ENCODE measurements at places on chromosomes 2 and 18.
A peak's percentile ranks its signal among the peaks of the same experiment; 100 is the strongest.

DNA sequence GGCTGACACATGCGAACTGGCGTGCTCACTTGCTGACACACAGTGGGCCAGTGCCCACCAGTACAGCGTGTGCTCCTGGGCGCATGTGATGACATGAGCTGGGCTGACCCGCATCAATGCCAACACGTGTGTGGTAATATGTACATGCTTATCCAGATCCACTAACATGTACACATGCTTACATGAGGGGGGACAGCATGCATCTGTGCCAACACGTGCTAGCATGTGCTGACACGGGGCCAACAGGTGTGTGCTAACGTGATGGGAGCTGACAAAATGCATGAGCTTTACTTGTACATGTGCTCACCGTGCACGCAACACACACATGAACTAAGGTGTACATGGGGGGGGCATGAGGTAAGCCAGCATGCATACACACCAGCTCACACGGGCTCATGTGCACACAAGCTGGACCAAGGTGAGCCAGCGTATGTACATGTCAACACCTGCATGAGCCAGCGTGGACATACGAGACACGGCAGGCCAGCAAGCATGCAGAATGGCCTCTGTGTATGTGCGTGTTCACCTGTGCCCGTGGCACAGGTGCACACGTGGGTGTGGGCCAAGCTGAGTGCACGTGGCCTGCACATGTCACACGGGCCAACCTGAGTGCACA is 28.5 kb downstream of the GPC1 start:
- no peak for DNase-seq

DNA sequence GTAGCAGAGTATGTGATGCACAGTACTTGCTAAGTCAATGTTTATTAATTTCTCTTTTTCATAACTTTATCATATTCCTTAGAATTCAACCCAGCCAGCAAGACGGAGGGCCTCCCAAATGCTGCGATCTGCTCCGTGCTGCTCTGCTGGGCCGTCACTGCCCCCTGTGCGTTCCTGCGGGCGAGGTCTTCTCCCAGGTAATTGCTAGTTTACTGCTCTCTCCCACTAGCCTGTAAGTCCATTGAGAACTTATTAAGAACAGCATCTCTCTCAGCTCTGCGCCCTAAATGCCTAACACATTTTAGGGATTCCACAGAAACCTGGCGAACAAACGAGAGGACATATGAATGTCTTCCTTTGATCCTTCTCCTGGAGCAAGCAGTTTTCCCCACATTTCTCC is 153.6 kb upstream of the ARHGAP28 start:
- DNase-seq = no peak

GRCh38 chr18:59555995-59556659 is 141.1 kb downstream of the CCBE1 start:
- no peak for DNase-seq

GRCh38 chr2:20611077-20611843 is 39.6 kb downstream of the HS1BP3 start:
- DNase-seq = no peak

- DNase-seq = no peak
Observed at GRCh38 chr2:77149565-77149964, 372.6 kb downstream of the LRRTM4 start.

- no peak for DNase-seq
Observed at GRCh38 chr2:29462293-29462692, 347.1 kb downstream of the CLIP4 start.

DNA sequence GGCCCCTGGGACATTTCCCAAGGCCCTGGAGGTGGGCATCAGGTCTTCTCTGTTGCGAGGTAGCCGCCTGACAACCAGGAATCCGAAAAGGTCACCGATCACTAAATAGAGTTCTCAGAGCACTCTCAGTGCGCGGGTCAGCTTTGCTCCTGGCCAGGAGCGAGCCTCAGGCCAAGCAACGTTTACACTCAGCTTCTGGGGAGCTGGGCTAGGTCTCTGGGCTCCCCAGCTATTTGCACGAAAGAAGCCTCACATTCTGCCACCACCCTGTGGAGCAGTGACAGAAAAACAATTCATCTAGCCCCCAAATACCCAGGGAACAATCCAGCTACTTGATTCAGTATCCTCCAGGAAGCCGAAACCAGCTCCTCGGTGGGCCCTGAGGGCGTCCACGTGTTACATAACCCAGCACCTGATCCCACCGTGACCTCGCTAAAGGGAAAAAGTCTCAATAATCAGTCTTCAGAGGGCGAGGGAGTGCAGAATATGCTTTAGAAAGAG is 3.3 kb downstream of the SH3BP4 start:
- peak; percentile 16 for DNase-seq

GRCh38 chr18:32621034-32621433 is 150.4 kb upstream of the GAREM1 start:
- DNase-seq = no peak

DNA sequence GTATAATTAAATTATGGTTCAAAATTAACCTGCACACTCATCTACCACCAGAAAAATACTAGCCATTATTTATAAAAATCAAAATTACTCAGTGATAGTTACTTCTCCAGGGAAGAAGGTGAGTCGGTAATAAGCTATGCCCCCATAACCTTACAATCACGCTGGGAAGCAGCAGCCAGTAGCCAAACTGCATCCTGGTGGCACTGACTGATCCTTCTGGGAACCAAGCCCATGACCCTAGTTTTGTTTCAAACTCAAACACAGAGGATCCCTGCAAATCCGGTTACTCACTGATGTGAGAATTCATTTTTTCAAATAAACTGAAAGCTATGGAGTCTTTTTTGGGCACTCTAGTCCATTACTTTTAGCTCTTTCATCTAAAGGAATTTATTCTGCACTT is 88.2 kb upstream of the VWC2L start:
- no peak for DNase-seq

DNA sequence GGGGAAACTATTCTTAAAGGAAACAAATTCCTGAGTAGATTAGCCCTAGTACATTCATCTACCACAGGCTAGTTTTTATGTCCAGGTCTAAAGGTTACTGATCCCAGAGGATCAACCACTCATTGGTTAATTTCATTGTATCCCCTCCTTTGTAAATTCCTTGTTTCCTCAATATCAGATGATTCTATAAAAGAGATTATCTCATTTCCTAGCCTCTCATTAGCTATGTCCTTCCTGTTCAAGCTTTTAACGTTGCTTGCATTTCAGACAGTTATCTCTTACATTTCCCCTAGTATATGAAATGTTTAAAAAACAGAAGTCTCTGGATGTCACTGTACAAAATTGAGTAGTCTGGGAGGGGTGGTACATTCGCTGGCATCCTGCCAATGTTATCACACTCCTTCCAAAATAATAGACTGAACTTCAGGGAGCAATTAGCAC is 24.2 kb upstream of the ARMC9 start:
- DNase-seq = no peak

DNA sequence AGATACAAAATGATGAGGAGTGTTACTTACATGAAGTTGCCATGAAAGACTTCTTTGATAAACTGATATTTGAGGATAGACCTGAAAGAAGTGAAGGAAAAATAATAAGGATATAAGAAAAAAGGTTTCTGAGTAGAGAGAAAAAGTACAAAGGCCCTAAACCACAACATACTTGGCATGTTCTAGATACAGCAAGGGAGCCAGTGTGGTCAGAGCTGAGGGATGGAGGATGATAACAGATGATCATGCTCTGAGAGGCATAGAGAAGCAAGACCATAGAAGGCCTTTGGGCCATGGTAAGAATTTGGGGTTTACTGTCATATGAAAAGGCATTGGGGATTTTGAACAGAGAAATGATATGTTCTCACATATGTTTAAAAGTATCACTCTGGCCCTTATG is 424.1 kb upstream of the CHST9 start:
- no peak for DNase-seq

- DNase-seq = no peak
Observed at GRCh38 chr18:59760619-59761600, 63.7 kb upstream of the CCBE1 start.

DNA sequence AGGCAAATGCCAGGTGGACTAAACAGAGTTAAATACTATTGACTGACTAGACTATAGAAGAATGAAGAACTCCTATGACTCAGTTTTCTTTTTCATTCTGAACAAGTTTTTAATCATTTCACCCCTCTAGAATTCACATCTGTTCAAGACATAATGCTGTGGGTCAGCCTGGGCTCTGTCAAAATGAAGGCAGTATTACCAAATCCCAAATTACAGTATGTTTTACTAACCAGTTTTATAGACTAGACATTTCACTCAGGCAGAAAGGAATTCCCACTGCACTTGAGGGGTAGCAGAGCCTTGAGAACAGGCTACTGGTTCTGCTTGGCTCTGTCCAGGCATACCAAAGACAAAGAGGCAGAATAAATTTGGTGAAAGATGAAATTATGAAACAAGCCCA is 511.7 kb downstream of the EPHA4 start:
- no peak for DNase-seq

DNA sequence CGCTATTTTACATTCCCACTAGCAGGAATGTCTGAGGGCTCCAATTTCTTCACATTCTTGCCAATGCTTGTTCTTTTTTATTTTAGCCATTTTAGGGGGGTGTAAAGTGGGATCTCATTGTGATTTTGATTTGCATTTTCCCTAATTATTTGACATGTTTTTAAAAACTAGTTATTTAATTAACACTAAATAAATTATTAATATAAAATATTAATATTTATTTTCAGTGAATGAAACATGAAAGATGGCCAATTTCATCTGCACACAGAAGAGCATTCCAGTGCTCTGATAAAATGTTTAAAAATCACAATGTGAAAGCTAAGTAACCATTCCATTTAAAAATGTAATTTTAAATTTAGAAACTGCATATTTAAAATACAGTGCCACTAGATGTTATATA is 322.2 kb upstream of the ZNF521 start:
- DNase-seq = no peak

DNA sequence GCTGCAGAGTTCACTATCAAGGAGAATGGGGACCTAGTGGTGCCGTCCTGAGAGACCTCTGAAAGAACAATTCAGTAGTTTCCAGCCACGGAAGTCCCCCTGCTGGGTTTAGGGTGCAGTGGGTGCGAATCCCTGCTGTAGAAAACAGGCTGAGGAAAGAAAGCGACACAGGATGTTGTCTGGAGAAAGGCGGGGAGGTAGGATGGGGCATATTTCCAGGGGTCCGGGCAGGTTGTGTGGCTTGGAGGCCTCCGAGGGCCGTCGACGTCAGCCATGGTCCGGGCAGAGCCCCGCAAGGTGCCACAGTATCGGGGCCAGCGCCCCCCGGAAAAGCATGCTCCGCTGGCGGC is 807 bp upstream of the CREB1 start:
- no peak for DNase-seq

DNA sequence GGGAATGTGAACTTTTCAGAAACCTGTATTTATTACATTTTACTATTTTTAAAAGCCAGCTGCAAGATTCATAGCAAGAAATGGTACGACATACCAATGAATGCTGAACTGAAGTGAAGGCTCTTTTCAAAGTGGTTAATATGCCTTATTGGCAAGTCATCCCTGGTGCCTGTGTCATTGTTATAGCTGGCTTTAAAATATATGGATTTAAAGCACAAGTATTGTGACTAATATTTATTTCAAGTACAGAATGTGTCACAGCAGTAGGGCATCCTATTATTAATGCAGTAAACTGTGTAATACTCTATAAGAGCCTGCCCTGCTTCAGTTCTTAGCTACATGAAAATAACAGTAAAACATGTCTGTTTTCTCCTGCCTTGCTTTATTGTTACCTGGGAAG is 10.8 kb downstream of the TSHZ1 start:
- DNase-seq = no peak

- DNase-seq = no peak
Observed at GRCh38 chr2:237434866-237435311, 20.9 kb upstream of the COL6A3 start.

DNA sequence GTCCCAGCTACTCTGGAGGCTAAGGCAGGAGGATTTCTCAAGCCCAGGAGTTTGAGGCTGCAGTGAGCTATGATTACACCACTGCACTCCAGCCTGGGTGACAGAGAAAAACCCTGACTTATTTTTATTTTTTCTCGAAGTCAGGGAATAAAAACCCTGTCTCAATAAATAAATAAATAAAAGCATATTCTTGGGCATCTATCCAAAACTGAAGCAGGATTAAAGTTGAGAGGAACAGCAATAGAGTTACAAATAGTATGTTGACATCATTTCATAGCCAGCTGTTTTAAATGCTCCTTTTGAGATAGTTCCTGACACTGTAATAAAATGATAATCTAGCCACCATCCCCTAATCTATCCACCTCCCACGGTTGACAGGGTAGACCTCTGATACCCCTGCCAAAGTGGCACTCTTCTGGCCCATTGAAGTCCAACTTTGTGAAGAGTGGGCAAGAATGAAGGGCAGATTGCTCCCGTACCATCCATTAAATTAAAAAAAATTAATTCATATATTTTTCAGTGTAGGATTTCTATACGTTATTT is 42.3 kb upstream of the LPIN2 start:
- no peak for DNase-seq

DNA sequence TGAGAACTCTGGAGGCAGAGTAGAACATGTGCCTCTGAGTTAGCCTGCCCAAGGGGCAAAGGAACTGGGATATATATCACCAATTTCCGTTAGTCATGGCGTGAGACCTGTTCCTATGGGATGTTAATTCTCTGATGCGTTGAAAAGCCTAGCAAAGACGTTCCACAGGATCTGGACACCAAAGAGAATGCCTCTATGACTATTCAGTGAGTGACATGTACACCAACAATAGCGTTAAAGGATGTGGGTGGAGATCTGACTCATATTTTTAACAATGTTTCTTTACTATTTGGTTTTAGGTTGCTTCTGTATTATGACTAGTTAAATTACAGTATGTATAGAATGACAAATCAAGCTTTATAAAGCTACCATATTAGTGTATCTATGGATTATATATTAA is 320.9 kb upstream of the MC4R start:
- no peak for DNase-seq

GRCh38 chr18:45166341-45166835 is 448.9 kb upstream of the SLC14A2 start:
- no peak for DNase-seq

- no peak for DNase-seq
Observed at GRCh38 chr2:141386168-141386567, 744.6 kb downstream of the LRP1B start.

DNA sequence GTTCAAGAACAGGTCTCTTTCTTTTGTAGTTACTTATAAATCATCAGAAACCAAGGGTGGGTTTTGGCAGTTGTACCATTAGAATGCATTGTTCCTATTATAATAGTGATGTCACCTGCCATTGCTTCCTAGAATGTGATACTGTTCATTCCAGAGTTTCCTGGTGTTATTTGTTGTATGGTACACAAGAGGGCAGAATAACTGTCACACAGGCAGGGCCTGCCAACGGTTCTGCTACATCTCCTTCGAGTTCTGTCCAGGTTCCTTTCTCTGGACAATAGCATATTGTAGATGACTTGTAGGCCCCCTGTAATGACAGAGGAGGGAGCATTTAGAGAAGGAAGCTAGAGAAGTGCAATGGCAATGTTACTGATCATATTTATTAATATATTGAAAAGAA is 98.3 kb downstream of the KLHL14 start:
- no peak for DNase-seq

GRCh38 chr18:74520096-74520833 is 14.0 kb upstream of the CNDP1 start:
- DNase-seq = no peak

- no peak for DNase-seq
Observed at GRCh38 chr2:58710795-58711279, 469.7 kb upstream of the FANCL start.
